ENCODE measurements at places on chromosomes 6 and 20. TPM values are rescaled to one million over a fixed set of nuclear protein-coding genes. Genes with fewer than 3 reads are reported as not detected.

Gene CLPSL1
- not detected for total RNA-seq

Gene TRAPPC3L
- total RNA-seq, result 0.16 TPM

Gene BPIFB1
- total RNA-seq, result not detected

Gene SLC26A8
- 0.13 TPM for total RNA-seq

Gene ZNF391
- total RNA-seq, result 0.62 TPM

Gene PNLDC1
- not detected for total RNA-seq

Gene NKAIN2
- 0.30 TPM for total RNA-seq

Gene BTN1A1
- not detected for total RNA-seq

Gene DUSP15
- 3.4 TPM for total RNA-seq

Gene ARHGAP40
- total RNA-seq, result not detected

Gene HLA-DRB1
- total RNA-seq, result 27.6 TPM

Gene SAMD10
- 4.0 TPM for total RNA-seq

Gene IER3
- 285 TPM for total RNA-seq

Gene FOXQ1
- not detected for total RNA-seq

Gene NFATC2
- total RNA-seq, result 4.3 TPM

Gene SLC24A3
- 0.86 TPM for total RNA-seq

Gene DSP
- 241 TPM for total RNA-seq

All from cardiac septum (tissue), 1 donor.